Activated naive CD4-positive, alpha-beta T cell (primary cell): ENCODE measurements at places on chromosomes 7 and 10.

DNA sequence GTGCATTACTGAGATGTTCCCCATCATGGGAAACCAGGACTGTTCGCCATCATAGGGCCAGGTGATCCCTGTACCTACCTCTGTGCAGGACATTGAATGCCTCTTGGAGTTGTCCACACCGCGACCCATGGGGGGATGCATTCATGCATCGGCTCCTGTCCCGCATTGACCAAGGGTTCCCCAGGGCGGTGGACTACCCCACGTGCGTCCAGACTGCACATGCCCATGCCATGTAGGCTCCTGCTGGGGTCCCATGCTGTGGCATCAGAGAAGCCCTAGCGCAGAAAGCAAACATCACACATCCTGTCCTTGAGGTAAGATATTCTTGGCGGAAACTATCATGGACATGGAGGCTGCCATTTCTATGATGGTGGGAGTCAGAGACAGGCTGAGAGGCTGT, 121.6 kb upstream of the UNC5B start:
- DNase-seq, result no peak

DNA sequence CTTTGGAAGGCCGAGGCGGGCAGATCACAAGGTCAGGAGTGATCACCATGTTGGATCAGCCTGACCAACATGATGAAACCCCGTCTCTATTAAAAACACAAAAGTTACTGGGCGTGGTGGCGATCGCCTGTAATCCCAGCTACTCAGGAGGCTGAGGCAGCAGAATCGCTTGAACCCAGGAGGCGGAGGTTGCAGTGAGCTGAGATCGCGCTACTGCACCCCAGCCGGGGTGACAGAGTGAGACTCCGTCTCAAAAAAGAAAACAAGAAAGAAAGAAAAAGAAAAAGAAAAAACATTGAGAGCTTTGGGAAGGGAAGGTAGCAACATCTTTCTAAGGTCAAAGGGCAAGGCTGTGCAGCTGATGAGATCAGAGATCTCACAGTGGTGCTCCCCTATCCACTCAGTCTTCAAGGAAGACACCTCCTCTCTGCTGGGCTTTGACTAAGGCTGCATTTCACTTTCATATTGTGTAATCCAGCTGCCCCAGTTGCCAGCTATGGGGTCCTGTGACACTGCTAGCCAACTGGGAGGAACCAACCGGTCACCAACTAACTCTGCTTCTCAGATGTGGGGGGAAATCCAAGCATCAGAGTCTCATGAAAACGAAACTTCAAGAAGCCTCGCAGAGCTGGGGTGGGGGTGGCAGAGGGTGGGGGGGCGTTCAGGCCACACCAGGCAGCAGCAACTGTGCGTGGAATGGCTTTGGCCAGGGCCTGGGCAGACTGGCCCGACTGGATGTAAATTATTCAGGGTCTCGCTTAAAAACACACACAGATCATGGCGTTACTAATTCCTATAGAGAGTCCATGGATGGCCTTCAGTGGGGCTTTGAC, 1.5 kb downstream of the IL15RA start:
- no peak for DNase-seq

DNA sequence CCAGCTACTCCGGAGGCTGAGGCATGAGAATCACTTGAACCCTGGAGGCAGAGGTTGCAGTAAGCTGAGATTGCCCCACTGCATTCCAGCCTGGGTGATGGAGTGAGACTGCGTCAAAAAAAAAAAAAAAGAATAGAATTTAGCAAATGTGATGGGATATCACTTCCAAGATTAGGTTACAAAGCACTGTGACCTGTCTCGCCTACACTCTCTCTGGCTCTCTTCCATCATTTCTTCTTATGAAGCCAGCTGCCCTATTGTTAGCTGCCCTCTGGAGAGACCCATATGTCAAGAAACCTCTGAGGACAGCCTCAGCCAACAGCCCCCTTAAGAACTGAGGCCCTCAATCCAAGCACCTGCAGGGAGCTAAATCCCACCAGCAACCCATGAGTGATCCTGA, 28.2 kb downstream of the ARHGAP21 start:
- DNase-seq, result no peak

- DNase-seq, result no peak
Observed at GRCh38 chr10:36468620-36469019, 656.8 kb upstream of the ANKRD30A start.

- peak; percentile 8 for DNase-seq
Observed at GRCh38 chr10:12547301-12547771, 198.0 kb downstream of the CAMK1D start.

GRCh38 chr10:97849687-97850402, at the start of gene GOLGA7B:
Gene GOLGA7B (plus strand): TSS chr10:97849843. CDS start chr10:97850304, 461 bp downstream.
- no peak for DNase-seq

- DNase-seq, result no peak
Observed at GRCh38 chr7:140877249-140877524, 47.5 kb downstream of the BRAF start.

GRCh38 chr7:102178410-102178809, 108.3 kb upstream of the SH2B2 start:
- no peak for DNase-seq

- DNase-seq, result no peak
Observed at GRCh38 chr7:116443101-116443523, 56.4 kb upstream of the CAV2 start.

GRCh38 chr10:99673492-99673891, 14.2 kb downstream of the ENTPD7 start:
- no peak for DNase-seq

- DNase-seq, result no peak
Observed at GRCh38 chr10:47060356-47060755, 149.1 kb downstream of the PTPN20 start.

DNA sequence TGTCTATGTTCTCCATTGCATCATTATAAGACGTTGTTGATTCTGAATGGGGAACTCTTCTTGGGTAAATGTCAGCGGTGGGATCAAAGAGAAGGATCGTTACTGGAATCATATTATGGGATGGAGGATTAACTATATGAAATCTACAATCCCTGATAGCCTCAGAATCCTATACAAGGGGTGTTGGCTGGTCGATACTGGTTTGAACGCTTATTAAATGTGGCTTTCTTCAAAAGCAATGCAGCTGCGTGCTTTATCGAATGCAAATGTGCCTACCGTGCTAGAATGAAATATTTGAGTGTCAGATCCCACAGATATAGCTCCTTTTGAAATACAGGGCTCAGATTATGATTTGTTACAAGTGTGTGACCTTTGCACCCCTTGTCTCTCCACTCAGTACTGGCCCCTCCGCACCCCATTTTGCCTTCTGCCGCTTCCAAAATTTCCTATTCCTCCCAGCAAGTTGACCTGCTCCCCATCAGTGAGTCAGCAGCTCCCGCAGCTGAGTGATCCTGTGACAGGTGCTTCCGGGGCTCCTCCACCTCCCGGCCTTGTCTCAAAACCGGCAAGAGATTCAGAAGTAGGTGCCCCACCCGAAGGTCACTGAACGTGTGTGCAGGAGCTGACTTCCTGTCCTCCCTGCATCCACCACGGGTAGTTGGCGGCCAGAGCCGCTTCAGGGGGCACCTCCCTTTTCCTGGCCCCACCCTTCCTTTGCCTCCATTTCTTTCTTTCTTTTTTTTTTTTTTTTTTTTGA, 76.6 kb downstream of the PTPRE start:
- no peak for DNase-seq

GRCh38 chr10:132443605-132443982, 46.6 kb downstream of the PWWP2B start:
- DNase-seq, result peak; percentile 63

GRCh38 chr7:117405519-117405918, 21.8 kb downstream of the ASZ1 start:
- DNase-seq, result no peak

GRCh38 chr7:107691716-107692115, 31.1 kb downstream of the SLC26A4 start:
- no peak for DNase-seq

- no peak for DNase-seq
Observed at GRCh38 chr7:70595370-70595754, 536.6 kb upstream of the GALNT17 start.

DNA sequence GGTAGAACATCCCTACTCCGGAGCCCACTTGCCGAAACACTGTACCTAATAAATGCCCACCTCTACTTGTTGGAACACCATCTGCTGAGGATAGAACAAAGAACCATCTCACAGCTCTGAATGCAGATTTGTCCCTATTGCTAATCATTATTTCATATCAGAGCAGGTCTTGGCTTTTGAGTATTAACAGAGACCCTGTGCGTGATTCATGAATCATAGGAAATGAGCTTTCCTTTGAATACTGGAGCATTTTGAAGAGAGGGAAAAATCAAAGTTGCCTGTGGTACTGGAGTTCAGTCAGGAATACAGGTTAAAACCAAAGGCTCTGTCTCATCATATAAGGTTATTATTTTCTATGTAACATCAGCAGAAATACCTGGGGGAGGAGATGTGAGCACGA, 1132.3 kb downstream of the XPNPEP1 start:
- no peak for DNase-seq

DNA sequence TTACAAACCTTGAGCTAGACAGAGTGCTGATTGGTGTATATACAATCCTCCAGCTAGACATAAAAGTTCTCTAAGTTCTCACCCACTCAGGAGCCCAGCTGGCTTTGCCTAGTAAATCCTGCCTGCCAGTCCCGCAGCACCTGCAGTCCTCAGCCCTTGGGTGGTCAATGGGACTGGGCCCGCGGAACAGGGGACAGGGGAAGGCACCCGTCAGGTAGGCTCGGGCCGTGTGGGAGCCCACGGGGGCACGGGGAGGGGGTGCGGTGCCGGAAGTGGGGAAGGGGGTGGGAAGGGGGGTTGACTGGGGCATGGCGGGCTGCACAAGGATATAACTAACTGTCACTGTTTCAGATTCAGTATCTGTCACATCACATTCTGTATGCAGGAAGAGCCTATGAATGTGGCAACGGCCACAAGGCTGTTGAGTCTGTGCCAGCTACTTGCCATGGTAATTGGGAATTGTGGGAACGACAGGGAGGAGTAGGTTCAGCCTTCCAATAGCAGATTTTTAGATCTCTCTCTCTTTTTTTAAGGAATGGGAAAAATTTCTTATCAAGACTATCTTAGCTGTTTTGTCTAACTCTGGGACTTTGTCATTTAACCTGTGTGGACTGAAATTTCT, 205.1 kb upstream of the PLPP4 start:
- DNase-seq, result no peak

DNA sequence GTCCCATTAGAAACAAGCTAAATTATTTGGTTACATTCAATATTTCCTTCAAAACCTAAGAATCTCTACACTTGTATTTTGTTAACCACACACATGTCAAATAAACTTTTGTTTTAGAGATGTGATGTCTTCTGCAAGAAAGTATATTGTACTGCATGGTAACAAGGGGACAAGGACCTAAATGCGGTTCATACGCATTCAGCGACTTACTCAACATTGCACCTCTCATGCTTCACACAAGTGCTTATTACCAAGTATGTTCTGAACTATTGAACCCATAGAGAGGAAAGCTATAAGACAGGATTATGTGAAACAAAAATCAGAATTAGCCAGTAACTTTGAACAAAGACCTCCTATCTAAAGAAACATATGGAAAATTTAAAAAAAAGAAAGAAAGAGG, 68.3 kb downstream of the CREB5 start:
- no peak for DNase-seq

GRCh38 chr10:28873540-28873939, 196.2 kb downstream of the BAMBI start:
- DNase-seq, result no peak

GRCh38 chr7:2530071-2530987, 10.8 kb downstream of the LFNG start:
- no peak for DNase-seq

GRCh38 chr7:17434841-17435692, 136.6 kb downstream of the AHR start:
- no peak for DNase-seq

DNA sequence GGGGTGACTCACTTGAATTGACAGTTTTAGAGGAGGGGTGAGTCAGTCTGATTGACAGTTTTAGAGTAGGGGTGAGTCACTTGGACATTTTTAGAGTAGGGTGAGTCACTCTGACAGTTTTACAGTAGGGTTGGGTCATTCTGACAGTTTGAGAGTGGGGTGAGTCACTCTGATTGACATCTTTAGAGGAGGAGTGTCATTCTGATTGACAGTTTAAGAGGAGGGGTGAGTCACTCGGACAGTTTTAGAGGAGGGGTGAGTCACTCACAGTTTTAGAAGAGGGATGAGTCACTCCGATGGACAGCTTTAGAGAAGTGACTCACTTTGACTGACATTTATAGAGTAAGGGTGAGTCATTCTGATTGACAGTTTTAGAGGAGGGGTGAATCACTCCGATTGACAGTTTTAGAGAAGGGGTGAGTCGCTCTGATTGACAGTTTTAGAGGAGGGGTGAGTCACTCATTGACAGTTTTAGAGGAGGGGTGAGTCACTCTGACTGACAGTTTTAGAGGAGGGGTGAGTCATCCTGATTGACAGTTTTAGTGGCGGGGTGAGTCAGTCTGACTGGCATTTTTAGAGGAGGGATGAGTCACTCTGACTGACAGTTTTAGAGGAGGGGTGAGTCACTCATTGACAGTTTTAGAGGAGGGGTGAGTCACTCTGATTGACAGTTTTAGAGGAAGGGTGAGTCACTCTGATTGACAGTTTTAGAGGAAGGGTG, 595.9 kb downstream of the DNAJB6 start:
- DNase-seq, result no peak

- DNase-seq, result no peak
Observed at GRCh38 chr10:118370499-118370898, 28.4 kb upstream of the FAM204A start.

GRCh38 chr7:64642046-64642445, 23.9 kb upstream of the ZNF107 start:
- no peak for DNase-seq

- no peak for DNase-seq
Observed at GRCh38 chr10:13247246-13247645, 13.1 kb upstream of the UCMA start.

DNA sequence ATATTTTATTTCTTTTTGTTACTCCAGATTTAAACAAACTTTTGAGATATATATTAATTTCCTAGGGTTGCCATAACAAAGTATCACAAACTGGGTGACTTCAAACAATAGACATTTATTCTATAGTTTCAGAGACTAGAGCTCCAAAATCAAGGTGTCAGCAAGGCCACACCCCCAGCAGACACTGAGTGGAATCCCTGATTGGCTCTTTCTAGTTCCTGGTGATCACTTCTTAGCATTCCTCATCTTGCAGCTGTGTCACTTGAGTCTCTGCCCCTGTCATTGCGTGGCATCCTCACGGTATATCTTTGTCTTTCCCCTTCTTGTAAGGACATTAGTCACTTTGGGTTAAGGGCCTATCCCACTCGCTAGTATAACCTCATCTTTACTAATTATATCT, 7.6 kb upstream of the SLC26A3 start:
- DNase-seq, result no peak

- DNase-seq, result no peak
Observed at GRCh38 chr10:63798599-63799498, 277.6 kb downstream of the REEP3 start.
